ENCODE measurements at places on chromosomes 16 and 17.

- DNase-seq = no peak
Measured at GRCh38 chr16:24729951-24730815, 732 bp downstream of the TNRC6A start.

- DNase-seq = no peak
Measured at GRCh38 chr16:396199-396598, 800 bp upstream of the NME4 start.

- no peak for DNase-seq
Measured at GRCh38 chr17:10987786-10988185, 149.9 kb upstream of the PIRT start.

- DNase-seq = no peak
Measured at GRCh38 chr16:11280616-11281522, at the start of gene PRM1. PRM1 (minus strand) TSS chr16:11281330; CDS start chr16:11281238, 92 bp downstream.

GRCh38 chr16:4081521-4082021 lies 34.7 kb downstream of the ADCY9 start:
- DNase-seq = no peak

DNA sequence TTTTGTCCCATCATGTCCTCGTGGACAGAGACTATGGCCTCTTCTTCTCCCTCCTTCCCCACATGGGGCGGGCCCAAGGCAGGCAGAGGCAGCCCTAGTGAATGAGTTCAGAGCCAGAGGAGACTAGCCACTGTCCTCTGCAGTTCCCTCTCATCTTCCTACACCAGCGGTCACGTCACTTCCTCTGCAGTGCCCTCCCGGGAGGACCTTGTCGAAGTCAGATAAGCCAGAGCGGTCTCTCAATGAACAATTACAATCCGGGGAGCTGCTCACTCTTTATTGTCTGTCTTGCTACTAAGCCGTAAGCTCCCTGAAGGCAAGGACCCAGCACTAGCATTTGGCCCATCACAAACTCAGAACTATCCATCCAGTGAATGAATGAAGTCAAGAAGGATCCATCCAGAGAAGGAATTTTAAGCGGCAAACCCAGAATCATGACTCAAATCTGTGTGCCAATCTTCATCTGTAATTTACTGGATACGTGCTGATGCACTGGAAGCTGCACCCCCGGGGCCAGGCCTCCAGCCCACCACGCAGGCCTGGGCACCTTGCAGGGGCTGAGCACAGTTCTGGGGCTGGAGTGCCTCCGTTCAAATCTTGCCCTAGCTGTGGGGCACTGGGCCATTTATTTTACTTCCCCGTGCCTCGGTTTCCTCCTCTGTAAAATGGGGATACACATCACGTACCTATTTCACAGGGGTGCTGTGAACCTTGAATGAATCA lies 18.1 kb downstream of the ZNF423 start:
- no peak for DNase-seq

DNA sequence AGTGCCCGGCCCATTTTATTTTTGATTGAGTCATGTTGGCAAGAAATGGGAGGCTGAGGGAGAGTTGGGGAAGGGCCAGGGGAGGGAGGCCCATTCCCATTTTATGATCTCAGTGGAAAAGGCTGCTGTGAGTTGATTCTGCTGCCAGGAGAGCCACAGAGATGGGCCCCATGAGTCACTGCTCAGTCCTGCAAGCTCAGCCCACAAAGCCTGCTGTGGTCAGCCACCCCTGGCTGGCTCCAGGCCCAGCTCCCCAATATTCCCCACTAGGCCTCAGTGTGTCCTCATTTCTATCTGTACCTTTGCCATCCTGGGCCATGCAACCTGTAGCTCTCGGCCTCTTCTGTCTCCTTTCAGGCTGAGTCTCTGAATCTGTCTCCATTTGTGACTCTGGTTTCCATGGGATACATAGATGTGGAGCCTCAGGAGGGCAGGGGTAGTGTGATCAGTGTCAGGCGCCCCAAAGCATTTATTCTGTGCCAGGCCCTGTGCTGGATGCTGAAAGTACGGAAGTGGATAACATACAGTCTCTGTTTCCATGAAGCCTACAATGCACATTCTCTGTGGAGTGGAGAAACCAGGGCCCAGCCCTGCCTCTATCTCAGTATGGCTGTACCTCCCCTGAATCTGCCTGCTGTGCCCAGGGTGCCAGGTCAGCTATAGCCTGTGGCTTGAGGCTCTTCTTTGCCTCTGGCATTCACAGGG lies 1.9 kb upstream of the PLEKHG4 start:
- no peak for DNase-seq

GRCh38 chr16:8548166-8548565 lies 42.1 kb downstream of the TMEM114 start:
- no peak for DNase-seq

GRCh38 chr17:34081269-34081668 lies 173.8 kb upstream of the CCL2 start:
- DNase-seq = no peak

DNA sequence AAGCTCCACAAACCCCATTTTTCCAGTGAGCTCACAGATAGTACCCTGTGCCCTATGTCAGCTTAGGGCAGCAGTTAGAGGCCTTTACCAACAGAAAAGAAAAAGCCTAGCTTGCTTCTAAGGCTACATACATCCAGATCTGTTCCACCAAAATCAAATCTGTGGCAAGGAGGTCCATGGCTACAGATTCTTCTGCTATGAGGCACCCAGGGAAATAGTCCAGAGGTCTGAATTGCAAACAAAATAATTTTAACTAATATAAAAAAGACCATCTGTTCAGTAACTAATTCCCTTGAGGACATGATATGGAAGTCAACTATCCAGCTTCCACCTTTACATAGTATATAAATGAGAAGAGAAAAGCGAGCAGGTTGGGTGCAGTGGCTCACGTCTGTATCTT lies 129.3 kb downstream of the PARN start:
- no peak for DNase-seq

- DNase-seq = no peak
Measured at GRCh38 chr16:86287664-86288201, 222.6 kb upstream of the FOXF1 start.

DNA sequence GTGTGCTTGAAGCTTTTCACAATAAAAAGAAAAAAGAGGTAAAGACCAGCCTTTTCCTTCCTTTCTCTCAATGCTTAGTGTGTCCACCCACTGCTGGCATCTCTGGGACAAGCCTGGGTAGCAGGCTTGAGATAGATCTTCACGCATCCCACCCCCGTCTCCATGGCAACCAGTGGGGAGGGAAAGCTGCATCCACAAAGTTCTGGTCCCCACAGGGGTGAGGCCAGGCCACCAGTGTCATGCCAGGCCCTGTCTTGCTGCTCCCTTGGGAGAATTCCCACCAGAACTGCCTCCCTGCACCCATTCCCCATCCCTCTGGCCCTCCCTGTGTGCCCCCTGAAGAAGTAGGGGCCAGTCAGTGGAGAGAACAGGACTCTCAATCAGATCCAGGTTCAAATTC lies 259.9 kb downstream of the MRTFB start:
- DNase-seq = no peak

- peak; percentile 62 for DNase-seq
Measured at GRCh38 chr17:27473748-27474609, 17.7 kb downstream of the KSR1 start.

GRCh38 chr16:14329727-14330350 lies 258.7 kb downstream of the MRTFB start:
- no peak for DNase-seq

DNA sequence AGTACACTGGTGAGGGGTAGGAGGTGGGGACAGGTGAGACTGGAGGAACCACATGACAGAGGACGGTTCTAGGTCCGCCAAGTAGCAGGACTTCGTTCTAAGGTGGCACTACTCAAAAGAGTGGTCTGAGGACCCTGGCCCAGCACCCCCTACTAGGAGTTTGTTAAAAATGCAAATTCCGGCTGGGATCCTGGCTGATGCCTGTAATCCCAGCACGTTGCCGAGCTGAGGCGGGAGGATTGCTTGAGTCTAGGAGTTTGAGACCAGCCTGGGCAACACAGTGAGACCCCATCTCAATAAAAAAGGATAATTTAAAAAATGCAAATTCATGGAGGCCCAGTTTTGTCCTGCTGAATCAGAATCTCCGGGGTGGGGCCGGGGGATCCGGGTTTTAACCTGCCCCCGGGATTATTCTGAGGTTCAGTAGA lies 59.1 kb downstream of the WSB1 start:
- no peak for DNase-seq

Data from stimulated activated CD8-positive, alpha-beta memory T cell treated with anti-CD3 and anti-CD28 coated beads, Interleukin-7, amount 100 ng/mL, for 24 hours (primary cell).